ENCODE measurements at places on chromosomes 1 and 21. TPM values are rescaled to one million over a fixed set of nuclear protein-coding genes. Genes with fewer than 3 reads are reported as not detected.
A peak's percentile ranks its signal among the peaks of the same experiment; 100 is the strongest.

Gene CYP4A11
- total RNA-seq, result not detected

GRCh38 chr1:244097523-244098405 lies 46.7 kb downstream of the ZBTB18 start:
- peaks cover 27% of the 10 kb centered on the region for H3K4me1 ChIP-seq
- H3K27me3 ChIP-seq, result peaks cover 28% of the 10 kb centered on the region
- no peak overlapping the region for H3K4me3 ChIP-seq
- no peaks in the 10 kb centered on the region for H3K36me3 ChIP-seq
- DNase-seq, result no peak
- H3K27ac ChIP-seq, result no peak overlapping the region

- no peak for DNase-seq
- no peaks in the 10 kb centered on the region for H3K36me3 ChIP-seq
- no peak overlapping the region for H3K27ac ChIP-seq
- H3K4me1 ChIP-seq, result peaks cover 18% of the 10 kb centered on the region
- no peak overlapping the region for H3K4me3 ChIP-seq
These were observed 41.9 kb downstream of the FAM163A start for GRCh38 chr1:179785031-179785431.

Gene FOXD2
- 4.9 TPM for total RNA-seq

GRCh38 chr1:12275370-12275769 lies 45.5 kb downstream of the VPS13D start:
- no peak overlapping the region for H3K27ac ChIP-seq
- no peaks in the 10 kb centered on the region for H3K27me3 ChIP-seq
- DNase-seq, result no peak
- no peak overlapping the region for H3K4me3 ChIP-seq
- peaks cover 49% of the 10 kb centered on the region for H3K36me3 ChIP-seq

Gene HSPB7
- 0.48 TPM for total RNA-seq

GRCh38 chr1:152967201-152967600 lies 3.2 kb upstream of the SPRR4 start:
- H3K4me3 ChIP-seq, result no peak overlapping the region
- H3K4me1 ChIP-seq, result no peaks in the 10 kb centered on the region
- DNase-seq, result peak; percentile 34
- peak overlapping the region; percentile 3 for H3K27ac ChIP-seq
- H3K36me3 ChIP-seq, result no peaks in the 10 kb centered on the region

Gene POU3F1
- 2.8 TPM for total RNA-seq

- H3K27me3 ChIP-seq, result no peaks in the 10 kb centered on the region
- H3K4me3 ChIP-seq, result no peak overlapping the region
- no peak overlapping the region for H3K27ac ChIP-seq
- H3K4me1 ChIP-seq, result peaks cover 36% of the 10 kb centered on the region
- no peaks in the 10 kb centered on the region for H3K36me3 ChIP-seq
These were observed 21.7 kb downstream of the LRP8 start for GRCh38 chr1:53306168-53306567.

Gene NT5C1A
- total RNA-seq, result 0.43 TPM

Gene CFAP74
- total RNA-seq, result 1.5 TPM

DNA sequence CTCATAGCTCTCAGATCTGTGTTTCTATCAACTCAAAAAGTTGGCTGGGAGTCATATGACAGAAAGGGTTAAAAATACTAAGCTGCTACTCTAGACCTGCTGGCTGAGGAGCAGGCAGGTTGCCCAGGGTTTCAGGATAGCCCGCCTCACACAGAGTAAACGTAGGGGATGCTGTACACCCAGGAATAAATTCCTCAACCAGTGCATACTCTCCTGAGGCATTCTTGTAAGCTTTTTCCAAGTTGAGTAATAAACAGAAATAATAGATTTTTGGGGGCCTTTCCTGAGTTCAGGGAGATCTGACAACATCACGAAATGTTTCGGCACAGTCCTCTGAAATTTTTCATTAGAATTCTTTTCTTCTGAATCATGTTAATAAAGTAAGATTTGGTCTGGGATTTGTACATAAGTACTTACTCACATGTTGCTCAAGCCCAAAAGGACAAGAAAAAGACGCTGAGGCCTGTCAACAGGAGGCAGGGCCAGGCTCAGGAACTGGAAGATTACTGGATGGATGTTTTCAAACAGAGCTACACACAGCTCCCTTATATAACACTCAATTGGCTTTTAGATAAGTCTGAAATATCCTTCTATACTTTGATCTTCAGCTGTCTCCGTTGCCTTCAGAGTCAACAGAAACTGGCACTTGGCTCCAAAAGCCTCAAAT lies 41.0 kb downstream of the TGFBR3 start:
- peaks cover 23% of the 10 kb centered on the region for H3K4me1 ChIP-seq
- no peak for DNase-seq
- H3K27me3 ChIP-seq, result peaks cover 4% of the 10 kb centered on the region
- H3K27ac ChIP-seq, result no peak overlapping the region
- H3K36me3 ChIP-seq, result peaks cover 11% of the 10 kb centered on the region

DNA sequence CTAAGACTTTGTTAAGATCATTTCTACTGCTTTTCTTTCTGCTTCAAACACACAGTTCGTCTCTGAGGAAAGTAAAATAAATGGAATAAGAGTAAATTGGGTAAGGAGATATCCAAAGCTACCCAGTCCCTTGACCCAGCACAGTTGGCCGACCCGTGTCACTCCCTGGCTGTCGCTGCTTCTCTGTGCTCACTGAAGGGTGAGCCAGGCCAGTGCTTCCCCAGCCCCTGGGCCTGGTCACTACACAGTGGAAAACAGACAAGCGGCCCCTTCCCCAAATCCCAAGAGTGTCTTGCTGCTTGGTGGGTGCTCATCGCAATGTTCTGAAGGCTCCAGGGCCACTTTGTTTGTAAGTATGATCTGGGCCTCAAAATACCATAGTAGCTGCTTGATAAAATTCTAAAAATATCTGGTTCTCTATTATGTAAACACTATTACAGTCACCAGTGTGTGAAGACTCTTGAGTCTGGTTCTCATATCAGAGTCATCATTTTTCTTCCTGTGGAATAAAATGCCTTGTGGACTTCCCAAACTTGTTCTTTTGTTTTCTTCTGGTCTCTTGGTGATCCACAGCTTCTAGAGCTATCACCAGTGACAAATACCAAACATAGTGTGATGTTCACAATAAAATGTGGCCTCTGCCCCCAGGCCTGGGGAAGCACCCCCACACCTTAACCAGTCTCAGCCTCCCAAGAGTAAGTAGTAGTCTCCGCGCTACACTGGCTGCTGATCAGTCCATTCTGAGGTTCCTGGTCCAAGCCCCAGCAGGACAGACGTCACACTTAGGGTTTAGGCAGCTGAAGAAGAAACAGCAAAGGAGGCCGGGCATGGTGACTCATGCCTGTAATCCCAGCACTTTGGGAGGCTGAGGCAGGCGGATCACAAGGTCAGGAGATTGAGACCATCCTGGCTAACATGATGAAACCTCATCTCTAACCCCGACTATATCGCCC lies 106.2 kb downstream of the DHRS3 start:
- H3K27ac ChIP-seq, result no peak overlapping the region
- H3K36me3 ChIP-seq, result peaks cover 16% of the 10 kb centered on the region
- H3K27me3 ChIP-seq, result no peaks in the 10 kb centered on the region
- H3K4me1 ChIP-seq, result peaks cover 27% of the 10 kb centered on the region
- H3K4me3 ChIP-seq, result no peak overlapping the region

Gene FCMR
- total RNA-seq, result 0.58 TPM

GRCh38 chr1:12539705-12540579 lies 78.1 kb downstream of the DHRS3 start:
- peak; percentile 87 for DNase-seq
- no peaks in the 10 kb centered on the region for H3K27me3 ChIP-seq
- H3K4me3 ChIP-seq, result peak overlapping the region; percentile 27
- H3K27ac ChIP-seq, result peak overlapping the region; percentile 19
- peaks cover 6% of the 10 kb centered on the region for H3K36me3 ChIP-seq

DNA sequence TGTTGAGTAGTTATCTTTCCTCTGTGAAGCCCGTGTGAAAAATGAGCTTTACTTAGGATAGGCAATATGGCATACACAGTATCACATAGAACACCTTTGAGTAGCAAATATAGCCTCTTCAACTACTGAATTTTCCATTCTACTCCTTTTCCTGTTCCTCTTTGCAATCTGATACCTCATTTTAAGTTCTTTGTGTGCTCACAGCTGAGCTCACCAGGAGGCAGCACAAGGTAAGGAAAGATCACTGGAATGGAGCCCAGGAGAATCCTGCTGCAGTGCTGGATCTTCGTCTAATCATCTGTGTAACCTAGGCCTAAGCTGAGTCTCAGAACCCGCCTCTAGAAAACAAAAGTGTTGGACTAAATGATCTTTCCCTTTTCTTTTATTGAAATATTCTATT lies 171.0 kb downstream of the LRRC40 start:
- no peaks in the 10 kb centered on the region for H3K36me3 ChIP-seq
- H3K27me3 ChIP-seq, result no peaks in the 10 kb centered on the region
- DNase-seq, result no peak
- H3K4me3 ChIP-seq, result no peak overlapping the region

DNA sequence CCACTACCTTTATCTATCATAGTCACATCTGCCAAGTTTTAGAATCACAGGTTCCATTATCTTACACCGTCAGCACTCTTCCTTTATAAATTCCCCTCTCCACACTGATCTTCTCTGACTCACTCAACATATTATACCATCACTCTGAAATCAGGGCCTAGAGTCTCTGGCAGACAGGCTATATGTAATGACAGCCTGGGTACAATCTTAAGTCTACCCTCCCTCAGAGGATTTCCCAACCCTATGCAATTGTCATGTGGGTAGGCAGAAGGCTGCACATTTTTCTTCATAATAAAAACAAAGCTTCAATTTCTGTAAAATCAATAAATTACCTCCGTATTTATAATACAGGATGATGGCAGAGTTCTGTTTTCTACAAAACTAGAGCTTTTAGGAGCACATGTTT lies 138.0 kb downstream of the RERE start:
- peaks cover 37% of the 10 kb centered on the region for H3K4me1 ChIP-seq
- H3K36me3 ChIP-seq, result peaks cover 7% of the 10 kb centered on the region
- DNase-seq, result no peak
- H3K4me3 ChIP-seq, result no peak overlapping the region
- no peaks in the 10 kb centered on the region for H3K27me3 ChIP-seq

DNA sequence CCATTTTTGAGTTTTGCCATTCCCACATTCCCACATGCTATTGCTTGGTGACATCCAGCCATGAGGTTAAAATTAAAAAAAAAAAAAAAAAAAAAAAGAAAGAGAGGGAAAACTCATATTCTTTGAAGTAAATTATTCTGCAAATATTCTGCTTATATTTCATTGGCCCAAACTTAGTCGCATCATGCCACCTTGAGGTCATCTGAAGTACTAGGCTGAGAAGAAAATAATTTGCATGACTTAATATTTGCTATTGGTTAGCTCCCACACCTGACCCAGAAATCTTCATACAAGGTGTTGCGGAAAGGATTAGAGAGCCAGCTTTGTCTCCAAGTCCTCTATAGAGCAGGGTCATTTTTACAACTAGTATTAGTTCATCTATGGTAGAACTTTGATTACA lies 2206.0 kb downstream of the MRPL39 start:
- H3K4me3 ChIP-seq, result no peak overlapping the region
- no peaks in the 10 kb centered on the region for H3K4me1 ChIP-seq
- no peaks in the 10 kb centered on the region for H3K36me3 ChIP-seq
- H3K27me3 ChIP-seq, result no peaks in the 10 kb centered on the region

Gene WDR64
- total RNA-seq, result not detected

GRCh38 chr1:81549588-81550127 lies 251.1 kb upstream of the ADGRL2 start:
- H3K27ac ChIP-seq, result peak overlapping the region; percentile 96
- peaks cover 34% of the 10 kb centered on the region for H3K4me1 ChIP-seq
- H3K27me3 ChIP-seq, result no peaks in the 10 kb centered on the region
- no peaks in the 10 kb centered on the region for H3K36me3 ChIP-seq

Gene MTARC2
- total RNA-seq, result 14.3 TPM

DNA sequence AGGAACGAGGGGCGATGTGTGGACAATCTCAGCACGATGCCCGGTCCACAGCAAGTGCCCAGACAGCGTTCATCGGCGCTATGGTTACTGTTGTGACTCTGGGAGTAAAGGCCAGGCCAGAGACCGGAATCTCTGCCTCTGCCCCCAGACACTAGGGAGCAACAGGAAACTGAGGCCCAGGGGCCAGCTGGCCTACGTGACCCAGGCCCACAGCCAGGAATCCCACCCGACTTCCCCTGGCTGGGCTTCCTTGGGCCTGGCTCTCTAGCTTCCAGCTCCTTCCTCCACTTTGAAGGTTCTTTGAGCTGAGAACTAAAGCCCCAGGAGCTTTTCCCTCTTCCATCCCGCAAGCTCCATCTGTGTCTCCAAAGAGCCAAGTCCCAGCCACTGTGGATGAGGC lies 4.6 kb downstream of the LRP8 start:
- H3K27me3 ChIP-seq, result peaks cover 11% of the 10 kb centered on the region
- H3K36me3 ChIP-seq, result peaks cover 3% of the 10 kb centered on the region
- no peak overlapping the region for H3K27ac ChIP-seq
- H3K4me3 ChIP-seq, result no peak overlapping the region
- H3K4me1 ChIP-seq, result peaks cover 12% of the 10 kb centered on the region

- DNase-seq, result no peak
- H3K4me1 ChIP-seq, result no peaks in the 10 kb centered on the region
- no peak overlapping the region for H3K4me3 ChIP-seq
- peak overlapping the region; percentile 7 for H3K27ac ChIP-seq
- no peaks in the 10 kb centered on the region for H3K27me3 ChIP-seq
- H3K36me3 ChIP-seq, result peaks cover 4% of the 10 kb centered on the region
These were observed 107.2 kb downstream of the FAF1 start for GRCh38 chr1:50852889-50853288.

- no peak overlapping the region for H3K27ac ChIP-seq
- no peak overlapping the region for H3K4me3 ChIP-seq
- H3K4me1 ChIP-seq, result peaks cover 12% of the 10 kb centered on the region
- DNase-seq, result no peak
- no peaks in the 10 kb centered on the region for H3K36me3 ChIP-seq
These were observed 224.9 kb upstream of the FGGY start for GRCh38 chr1:59071876-59072582.

GRCh38 chr1:77513839-77514763 lies 168.4 kb downstream of the ZZZ3 start:
- no peaks in the 10 kb centered on the region for H3K27me3 ChIP-seq
- no peak overlapping the region for H3K4me3 ChIP-seq
- peak overlapping the region; percentile 54 for H3K27ac ChIP-seq
- peaks cover 14% of the 10 kb centered on the region for H3K4me1 ChIP-seq

DNA sequence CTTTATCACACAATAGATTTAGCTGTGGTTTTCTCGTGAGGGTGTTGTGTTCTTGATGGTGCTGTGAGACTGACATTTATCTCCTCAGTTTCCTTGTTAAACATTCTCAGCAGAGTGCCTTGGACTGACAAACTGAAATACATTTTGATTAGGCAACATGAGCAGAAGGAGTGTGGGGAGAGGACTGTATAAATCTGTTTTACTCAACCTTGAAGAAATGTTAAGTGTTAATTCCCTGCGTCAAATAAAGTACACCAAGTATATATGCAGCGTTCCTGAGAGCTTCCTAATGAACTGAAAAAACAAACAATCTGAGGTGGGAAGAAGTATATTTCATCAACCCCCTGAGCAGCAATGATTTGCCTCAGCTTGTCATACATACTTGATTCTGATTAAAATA lies 540.3 kb upstream of the B3GALT2 start:
- no peak overlapping the region for H3K4me3 ChIP-seq
- no peaks in the 10 kb centered on the region for H3K27me3 ChIP-seq
- no peaks in the 10 kb centered on the region for H3K4me1 ChIP-seq
- no peak for DNase-seq

Gene RNF223
- 2.5 TPM for total RNA-seq
